ENCODE measurements at places on chromosomes 4 and X.

DNA sequence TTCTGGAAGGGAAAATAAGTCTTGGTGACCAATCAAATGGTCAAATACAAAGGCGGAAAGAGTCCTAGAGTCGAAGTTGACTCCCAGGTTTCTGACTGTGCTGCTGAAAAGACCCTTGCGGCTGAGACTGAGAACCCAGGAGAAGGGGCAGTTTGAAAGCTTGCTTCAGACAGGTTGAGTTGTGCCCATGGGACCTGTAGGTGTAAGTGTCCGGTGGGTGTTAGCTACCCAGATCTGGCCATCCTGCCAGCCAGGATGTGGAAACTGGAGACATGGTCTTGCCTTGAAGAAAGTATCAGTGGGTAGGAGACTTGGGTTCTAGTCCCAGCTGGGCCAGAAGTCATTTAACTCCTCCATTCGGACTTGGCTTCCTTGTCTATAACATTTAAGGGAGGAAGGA, 275.2 kb downstream of the EVC2 start:
- no peak for DNase-seq

- no peak for DNase-seq
Observed at GRCh38 chrX:138711399-138712347, at the start of gene FGF13. Gene FGF13, minus strand, starts transcription at chrX:138711717. Its CDS starts 714 bp downstream, at chrX:138711003.

DNA sequence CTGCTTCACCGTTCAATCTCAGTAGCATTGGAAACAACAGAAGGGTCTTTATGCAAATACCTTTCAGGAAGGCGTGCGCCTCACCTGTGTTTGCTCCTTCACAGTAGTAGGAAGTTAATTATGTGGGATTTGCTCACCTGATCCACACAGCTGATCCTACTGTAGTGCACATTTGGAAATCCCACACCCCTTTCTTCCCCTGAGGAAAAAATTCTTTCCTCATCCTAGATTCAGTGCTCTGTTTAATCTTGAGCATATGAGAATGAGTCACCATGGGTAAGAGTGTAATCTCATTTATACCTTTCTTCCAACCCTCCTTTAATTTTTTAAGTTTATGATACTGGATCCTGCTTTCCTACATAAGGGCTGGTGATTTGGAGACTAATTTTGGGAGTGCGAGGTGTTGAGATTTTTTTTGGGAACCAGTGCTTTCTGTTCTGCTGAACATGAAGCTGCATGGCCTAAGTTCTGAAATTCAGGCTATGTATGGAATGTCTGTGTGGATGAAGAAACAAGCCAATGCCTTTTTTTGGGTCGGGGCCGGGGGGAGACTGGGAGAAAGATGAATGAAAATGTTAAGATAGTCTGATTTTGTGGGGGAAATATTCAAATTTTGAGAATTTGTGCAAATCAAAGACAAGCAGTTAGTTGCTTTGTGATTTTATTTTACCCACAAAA, 19.0 kb downstream of the GAB1 start:
- no peak for DNase-seq

DNA sequence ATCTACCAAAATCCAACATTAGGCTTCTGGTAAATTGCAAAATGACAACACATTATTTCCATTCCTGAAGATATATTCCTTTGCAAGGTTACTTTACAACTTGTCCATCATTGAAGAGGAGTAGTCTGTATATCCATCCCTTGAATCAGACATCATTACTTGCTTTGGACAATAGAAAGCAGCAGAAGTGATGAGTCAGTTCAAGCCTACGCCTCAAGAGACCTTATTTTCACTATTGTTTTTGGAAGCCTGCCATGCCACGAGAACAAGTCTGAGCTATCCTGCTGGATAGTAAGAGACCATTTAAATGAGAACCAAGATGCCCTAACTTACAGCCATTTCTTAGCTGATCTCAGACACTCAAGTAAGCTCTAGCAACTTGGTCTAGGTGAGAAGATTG, 246.0 kb upstream of the HHIP start:
- no peak for DNase-seq

- no peak for DNase-seq
Observed at GRCh38 chr4:58734030-58734674, 1624.0 kb upstream of the IGFBP7 start.

DNA sequence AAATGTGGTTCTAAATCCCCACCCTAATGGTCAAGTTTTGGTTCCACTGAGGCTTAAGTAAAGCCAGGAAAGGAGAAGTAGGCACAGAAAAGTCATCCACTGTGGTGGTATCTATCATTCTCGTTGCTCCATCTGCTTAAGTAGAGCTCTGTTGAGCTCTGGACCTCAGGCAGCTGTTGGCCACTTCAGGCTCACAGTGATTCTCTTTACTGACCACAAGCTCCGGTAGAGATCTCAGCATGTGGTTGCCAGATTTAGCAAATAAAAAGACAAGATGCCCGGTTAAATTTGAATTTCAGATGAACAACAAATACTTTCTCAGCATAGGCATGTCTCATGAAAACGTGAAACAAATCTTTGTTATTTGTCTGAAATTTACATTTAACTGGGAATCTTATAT, 132.3 kb upstream of the PTCHD1 start:
- DNase-seq, result no peak

DNA sequence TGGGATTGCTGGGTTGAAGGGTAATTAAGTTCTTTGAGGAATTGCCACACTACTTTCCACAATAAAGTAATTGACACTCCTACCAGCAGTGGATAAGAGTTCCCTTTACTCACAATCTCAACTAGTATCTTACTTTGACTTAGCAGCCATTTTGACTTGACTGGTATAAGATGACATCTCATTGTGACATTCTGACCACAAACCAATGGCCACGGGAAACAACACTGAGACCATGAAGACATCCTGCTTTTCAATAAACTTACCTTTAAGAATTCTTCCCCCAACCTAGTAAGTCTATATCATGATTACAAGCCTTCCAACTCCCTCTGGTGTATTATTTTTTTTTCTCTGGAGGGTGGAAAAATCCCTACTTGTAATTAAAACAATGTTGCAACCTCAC, 66.9 kb upstream of the WDR1 start:
- no peak for DNase-seq

GRCh38 chrX:16635596-16635995, 14.4 kb upstream of the S100G start:
- no peak for DNase-seq

DNA sequence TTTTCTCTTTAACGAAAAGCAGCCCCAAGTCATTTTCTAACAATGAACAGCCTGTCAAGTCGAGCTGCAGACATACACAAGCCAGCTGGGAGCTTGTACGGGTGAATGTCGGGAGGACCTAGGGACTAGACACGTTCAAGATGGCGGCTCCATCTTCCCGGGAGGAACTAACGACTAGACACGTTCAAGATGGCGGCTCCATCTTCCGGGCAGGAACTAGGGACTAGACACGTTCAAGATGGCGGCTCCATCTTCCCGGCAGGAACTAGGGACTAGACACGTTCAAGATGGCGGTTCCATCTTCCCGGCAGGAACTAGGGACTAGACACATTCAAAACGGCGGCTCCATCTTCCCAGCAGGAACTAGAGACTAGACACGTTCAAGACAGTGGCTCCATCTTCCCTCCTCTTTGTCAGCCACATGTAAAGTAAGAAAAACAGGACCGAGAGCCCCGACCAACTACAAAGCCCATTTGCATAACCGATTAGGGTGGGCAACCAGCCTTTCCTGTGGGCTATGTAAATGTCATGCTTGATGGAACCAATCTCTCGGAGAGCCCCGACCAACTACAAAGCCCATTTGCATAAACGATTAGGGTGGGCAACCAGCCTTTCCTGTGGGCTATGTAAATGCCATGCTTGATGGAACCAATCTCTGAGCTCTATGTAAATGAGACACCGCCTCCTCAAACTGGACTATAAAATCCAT, 175.5 kb downstream of the DHRSX start:
- DNase-seq, result no peak
